ENCODE measurements at places on chromosomes 13 and 19. TPM values are rescaled to one million over a fixed set of nuclear protein-coding genes. Genes with fewer than 3 reads are reported as not detected.

- DNase-seq = peak; percentile 40
Observed at GRCh38 chr13:30847650-30848307, 58.3 kb upstream of the MEDAG start.

GRCh38 chr19:53882391-53883050 lies 524 bp downstream of the PRKCG start:
- no peak for DNase-seq

DNA sequence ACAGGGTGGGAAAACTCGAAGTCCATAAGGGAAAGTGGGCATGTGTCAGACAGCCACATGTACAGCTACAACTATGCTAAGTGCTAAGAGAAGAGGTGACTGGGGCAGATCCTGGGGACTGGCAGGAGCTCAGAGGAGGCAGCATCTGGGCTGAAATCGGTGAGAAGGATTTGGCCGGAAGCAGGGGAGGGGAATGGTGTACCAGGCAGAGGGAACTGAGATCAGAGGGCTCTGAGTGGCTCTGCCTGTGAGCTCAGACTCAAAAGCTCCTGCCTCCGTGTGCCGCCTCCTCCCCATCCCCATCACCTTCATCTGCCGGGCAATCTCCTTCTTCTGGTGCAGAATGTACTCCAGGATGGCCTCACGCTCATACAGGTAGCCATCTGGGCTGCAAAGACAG lies 21.8 kb downstream of the NOSIP start:
- no peak for DNase-seq

DNA sequence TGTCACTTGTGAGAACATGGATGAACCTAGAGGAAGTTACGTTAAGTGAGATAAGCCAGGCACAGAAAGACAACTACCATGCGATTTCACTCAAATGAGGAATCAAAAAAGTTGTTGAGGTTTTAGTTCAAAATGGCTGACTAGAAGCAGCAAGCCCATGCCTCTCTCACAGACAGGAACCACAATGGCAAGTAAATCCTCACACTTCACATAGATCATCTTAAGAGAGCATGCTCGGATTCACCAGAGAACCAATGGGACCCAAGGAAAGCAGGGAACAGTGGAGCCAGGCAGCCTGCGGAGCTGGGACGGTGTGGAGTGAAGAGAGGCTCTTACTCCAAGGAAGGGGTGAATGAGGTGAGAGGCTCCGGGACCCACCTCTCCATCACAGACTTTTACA lies 581.0 kb downstream of the UQCRFS1 start:
- no peak for DNase-seq

GRCh38 chr19:15934332-15935078 lies at the start of gene CYP4F11:
CYP4F11 (minus strand) TSS chr19:15934529; CDS start chr19:15934408, 121 bp downstream.
- peak; percentile 81 for DNase-seq

DNA sequence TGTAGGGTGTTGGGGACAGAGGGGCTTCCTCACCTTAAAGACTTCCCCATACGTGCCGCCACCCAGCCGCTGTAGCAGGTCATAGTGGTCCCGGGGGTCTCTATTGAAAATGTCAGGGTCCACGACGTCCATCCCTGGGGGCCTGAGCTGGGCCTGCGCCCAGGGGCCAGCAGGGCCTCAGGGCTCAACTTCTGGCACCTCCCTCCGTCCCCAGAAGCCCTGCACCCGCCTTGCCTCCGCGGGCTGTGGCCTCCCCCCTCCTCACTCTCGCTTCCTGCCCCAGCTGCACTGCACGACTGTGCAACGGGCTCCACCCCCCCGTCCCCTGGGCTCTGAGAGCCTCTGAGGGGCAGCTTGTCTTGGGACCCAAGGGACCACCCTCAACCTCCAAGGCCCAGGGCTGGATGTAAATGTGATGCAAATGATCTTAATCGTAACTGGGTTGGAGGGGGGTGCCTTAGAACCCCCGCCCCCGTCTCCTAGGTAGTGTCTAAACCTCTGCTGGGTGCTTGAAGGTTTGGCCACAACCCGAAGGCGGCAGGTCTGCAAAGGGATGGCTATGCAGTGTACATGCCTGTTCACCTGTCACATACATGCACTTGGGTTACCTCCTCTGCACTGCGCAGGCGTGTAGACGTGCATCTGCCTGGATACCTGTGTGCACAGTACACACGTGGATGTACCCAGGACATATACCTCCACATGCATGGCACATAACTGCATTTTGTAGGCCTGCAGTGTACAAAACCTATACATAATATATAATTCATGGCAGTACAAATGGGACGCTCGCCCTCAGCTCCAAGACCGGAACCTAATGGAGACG lies at the start of gene MAP4K1:
Gene MAP4K1, minus strand, starts transcription at position 190 of the 826 bp plus-strand sequence. Its CDS starts 58 bp downstream, at position 132.
- DNase-seq = peak; percentile 79

THSD8 gene
- 3.6 TPM for total RNA-seq

C2CD4C gene
- total RNA-seq = 0.64 TPM
